ENCODE measurements at places on chromosomes 5 and 9. TPM values are rescaled to one million over a fixed set of nuclear protein-coding genes. Genes with fewer than 3 reads are reported as not detected.

PAEP gene
- not detected for total RNA-seq

ENTREP1 gene
- not detected for total RNA-seq

- peaks cover 39% of the 10 kb centered on the region for H3K4me1 ChIP-seq
- H3K36me3 ChIP-seq, result no peaks in the 10 kb centered on the region
Observed at GRCh38 chr9:7533376-7534090, 266.0 kb downstream of the DMAC1 start.

GRCh38 chr5:76408104-76408654, 5.1 kb downstream of the IQGAP2 start:
- DNase-seq, result no peak
- no peak overlapping the region for H3K27ac ChIP-seq
